NCI-H748 treated with DMSO at 0.1 percent for 48 hours (cell line): ENCODE measurements at places on chromosomes 7 and 10.

DNA sequence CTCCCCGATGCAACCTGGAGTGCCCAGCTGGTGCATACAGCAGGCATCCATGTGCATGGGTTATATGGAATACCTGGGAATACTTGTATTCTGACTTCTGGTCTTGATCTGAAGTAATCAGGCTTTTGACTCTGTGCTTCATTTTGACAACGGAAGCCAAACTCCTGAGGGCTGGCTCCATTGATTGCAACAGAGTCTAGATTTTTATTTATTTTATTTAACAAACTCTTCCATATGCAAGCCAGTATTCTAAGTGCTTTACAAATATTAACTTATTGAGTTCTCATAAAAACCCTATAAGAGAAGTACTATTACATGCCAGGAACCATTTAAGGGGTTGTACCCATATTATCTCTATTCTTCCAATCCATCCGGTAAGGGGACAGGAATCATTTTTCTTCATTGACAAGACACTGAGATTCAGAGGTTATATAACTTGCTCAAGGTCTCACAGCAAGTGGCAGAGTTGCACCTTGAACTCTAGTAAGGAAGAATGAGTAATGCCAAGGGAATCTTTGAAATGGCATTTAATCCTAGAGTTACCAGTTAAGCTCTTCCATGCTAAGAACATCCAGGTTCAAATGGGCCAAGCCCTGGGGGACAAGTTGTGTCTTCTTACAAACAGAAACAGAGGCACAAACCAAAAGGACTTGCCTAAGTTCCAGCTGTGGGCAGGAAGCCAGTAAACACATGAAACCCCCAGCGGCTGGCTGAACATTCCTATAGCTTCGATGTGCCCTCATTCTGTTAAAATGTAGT, 241.0 kb downstream of the WDR11 start:
- DNase-seq: no peak

- no peak for DNase-seq
Observed at GRCh38 chr7:105990141-105990540, 27.1 kb downstream of the CDHR3 start.

DNA sequence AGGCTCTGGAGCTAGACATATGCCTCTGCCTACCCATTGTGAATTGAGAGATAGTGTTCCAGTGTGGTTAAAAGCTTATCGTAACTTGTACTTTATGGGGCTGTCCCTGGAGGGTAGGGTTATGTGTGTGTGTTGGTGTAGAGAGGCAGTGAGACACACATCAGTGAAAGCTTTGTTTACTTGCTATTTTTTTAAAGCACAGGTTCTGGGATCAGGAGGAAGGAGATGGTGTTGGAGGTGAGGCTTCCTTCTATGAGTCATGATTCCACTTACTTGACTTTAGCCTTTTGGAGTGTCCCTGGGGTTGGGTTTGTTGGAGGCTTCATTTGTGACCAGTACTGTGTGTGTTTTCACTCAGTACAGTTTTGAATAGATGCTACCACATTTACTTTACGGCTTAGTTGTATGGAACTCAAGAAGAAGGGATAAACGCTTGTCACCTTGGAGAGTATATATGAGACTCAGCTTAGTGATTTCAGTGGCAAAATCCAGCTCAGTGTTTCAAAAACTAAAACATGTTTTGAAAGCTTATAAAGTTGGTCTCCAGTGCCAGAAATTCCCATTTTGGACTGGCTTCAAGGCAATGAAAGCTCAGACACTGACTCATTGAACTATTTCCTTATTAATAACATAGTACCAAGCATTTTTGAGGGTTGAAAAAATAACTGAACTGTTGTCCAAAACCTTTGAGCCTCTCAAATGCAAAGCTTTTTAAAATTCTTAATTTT, 106.2 kb downstream of the PLXDC2 start:
- DNase-seq: no peak

DNA sequence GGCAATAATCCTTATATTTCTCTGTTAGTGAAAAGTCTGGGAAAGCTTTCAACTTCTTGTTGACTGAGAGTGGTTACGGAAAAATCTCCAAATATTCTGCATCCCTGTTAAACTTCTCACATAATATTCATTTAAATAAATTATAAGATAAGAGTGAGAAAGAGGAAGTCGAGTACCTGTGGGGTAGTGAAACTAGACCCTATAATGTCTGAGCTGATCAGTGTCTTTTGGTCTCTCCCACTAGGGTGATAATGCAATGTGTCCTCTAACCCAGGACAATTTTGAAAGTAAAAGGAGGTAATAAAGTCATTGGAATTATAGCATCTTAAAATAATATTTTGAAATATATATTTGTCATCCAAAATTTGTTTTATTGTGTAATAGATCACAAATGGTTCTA, 2.1 kb upstream of the AGR3 start:
- no peak for DNase-seq

- DNase-seq: no peak
Observed at GRCh38 chr7:127652333-127653248, 597 bp downstream of the SND1 start.

GRCh38 chr7:140983802-140984201, 30.9 kb downstream of the MRPS33 start:
- DNase-seq: no peak

GRCh38 chr10:113491967-113492565, 60.8 kb upstream of the HABP2 start:
- no peak for DNase-seq
